ENCODE measurements at places on chromosomes 6 and 20.

GRCh38 chr6:35015996-35016395, 125.1 kb downstream of the TCP11 start:
- no peak for DNase-seq

GRCh38 chr6:52975580-52975979, 19.5 kb downstream of the GSTA4 start:
- DNase-seq, result peak; percentile 8

GRCh38 chr6:166822609-166823008, 133.7 kb downstream of the RNASET2 start:
- no peak for DNase-seq

DNA sequence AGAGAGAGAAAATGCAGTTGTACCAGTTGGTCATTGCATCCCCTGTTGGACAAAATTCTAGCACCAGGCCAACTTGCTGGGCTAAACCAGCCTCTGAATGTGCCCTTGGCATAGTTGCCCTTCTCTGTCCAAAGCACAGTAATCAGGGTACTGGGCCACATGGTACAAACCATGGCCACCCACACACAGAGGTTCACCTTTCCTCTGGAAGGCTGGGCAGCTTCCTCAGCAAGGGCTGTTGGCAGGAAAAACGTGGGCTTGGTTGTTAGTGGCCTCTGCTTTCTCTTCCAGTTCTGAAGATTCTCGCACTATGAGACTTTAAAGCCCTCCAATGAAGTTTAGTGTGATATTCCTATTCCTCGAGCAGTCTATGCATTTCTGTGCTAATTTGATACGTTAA, 706 bp downstream of the DDO start:
- DNase-seq, result peak; percentile 74

DNA sequence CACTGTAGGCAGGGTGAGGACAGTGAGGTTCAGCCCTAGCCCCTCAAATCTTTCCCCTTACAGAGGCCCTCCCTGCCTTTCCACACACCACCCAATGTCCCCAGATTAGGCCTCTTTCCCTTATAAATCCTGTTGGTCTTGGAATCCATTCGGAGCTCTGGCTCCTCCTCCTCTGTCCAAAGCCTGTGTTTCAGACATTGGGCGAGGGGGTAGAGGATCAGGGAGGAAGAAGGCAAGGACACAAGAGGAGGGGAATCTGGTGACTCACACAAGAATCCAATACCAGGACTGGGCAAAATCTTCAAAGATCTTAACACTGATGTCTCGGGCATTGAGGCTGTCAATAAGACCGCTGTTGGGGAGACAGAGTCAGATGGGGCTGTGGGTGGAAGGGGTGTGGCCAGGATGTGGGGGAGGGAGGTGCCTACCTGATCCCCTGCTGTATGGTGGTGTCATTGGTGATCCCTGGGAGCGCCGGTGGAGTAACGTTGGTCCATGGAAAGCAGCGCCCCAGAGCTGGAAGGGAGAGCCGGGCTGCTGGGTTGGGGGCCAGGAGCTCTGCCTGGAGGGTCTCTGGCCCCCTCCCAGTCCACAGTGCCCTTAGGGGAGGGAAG, 7.6 kb downstream of the SLC44A4 start:
- DNase-seq, result no peak

- no peak for DNase-seq
These were observed 8.4 kb downstream of the FOXS1 start for GRCh38 chr20:31836853-31837608.

DNA sequence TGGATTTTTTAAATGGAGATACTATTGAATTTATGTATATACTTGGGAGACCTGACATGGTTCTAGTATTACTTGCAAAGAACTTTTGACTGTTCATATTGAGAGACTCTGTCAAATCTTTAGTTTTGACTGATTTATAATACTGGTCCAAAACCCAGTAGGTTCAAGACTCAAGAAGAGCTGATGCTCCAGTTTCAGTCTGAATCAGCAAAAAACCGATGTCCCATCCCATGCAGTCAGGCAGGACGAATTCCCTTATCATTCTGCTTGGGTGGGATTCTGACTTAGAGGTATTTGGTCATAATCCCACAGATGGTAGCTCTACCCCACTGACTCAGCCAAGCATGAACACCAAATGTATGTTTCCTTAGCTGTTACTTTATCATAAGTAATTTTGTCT, 29.5 kb downstream of the ZNF334 start:
- no peak for DNase-seq

GRCh38 chr6:44659726-44660125, 272.2 kb downstream of the CDC5L start:
- no peak for DNase-seq

DNA sequence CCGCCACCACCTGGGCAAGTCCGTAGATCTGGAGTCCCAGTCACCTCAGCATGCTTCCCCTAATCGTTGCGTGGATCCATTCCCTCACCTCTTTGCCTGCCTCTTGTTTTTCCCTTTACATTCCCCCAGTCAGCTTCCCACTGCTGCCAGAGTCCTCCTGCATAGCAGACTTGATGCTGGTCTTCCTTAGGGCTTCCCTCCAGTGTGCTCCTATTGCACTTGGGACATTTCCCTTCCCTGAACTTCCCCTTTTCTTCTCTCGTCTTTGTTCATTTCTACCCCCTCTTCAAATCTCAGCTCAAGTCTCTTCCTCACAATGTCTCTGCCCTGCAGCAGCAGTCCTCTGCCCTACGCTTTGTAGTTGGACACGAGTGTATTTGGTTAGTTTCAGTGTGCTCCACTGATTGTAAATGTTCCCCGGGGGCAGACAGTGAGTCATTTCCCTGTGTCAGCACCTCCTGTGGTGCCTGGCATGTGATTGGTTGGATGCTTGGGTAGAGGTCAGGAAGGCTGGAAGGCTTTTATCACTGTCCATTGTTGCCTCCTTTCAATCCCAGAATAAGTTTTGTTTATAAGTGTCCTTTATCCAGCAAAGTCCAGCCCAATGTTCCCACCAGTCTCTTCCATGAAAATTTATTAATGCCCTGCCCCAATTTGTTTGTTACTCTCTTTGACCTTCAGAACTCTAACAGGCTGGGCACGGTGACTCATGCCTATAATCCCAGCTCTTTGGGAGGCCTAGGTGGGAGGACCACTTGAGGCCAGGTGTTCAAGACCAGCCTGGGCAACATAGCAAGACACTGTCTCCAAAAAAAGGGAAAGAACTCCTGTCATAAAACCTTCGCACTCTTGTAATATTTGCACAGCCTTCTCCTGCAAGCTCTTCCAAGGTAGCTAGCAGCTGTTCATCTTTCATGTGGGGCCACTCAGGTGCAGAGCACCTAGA, 38.3 kb downstream of the FAM120B start:
- peak; percentile 62 for DNase-seq

GRCh38 chr6:135426833-135427232, 70.7 kb downstream of the AHI1 start:
- no peak for DNase-seq

- no peak for DNase-seq
These were observed 35.8 kb upstream of the IYD start for GRCh38 chr6:150332939-150333584.

DNA sequence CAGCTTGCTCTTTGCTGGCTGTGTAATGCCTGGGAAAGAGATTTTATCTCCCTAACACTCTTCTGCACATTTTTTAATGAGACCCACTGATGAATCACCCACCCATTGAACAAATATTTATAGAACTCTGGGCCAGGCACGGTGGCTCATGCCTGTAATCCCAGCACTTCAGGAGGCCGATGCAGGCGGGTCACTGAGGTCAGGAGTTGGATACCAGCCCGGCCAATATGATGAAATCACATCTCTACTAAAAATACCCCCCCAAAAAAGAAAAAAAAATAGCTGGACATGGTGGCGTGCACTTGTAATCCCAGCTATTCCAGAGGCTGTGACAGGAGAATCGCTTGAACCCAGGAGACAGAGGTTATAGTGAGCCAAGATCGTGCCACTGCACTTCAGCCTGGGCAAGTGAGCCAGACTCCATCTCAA, 82.1 kb upstream of the SIRPA start:
- no peak for DNase-seq

GRCh38 chr6:56516003-56516402, 126.7 kb downstream of the DST start:
- DNase-seq, result no peak

- DNase-seq, result peak; percentile 45
These were observed 131.7 kb upstream of the MLIP start for GRCh38 chr6:53979468-53980067.

- no peak for DNase-seq
These were observed at the start of gene SPACA1 for GRCh38 chr6:88047510-88048150. Gene SPACA1 (plus strand): TSS chr6:88047841. CDS start chr6:88047906, 65 bp downstream.

DNA sequence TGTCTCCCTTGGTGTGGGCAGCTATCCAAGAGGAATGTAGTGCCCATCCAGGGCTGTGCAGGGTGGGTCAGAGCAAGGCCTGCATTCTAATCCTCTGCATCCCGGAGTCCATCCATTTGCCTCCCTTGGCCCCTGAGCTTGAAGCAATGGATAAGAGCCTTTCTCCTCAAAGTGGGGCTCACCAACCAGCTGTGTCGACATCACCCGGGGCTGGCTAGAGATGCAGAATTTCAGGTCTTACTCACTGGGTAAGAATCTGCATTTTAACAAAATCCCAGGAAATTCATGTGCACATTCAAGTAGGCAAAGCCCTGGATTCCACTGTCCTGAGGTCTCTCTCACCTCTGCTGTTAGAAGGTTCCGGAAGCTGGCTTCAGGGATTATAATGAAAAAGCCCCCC, 95.3 kb downstream of the MDGA1 start:
- DNase-seq, result no peak

GRCh38 chr6:70839286-70840266, 117.3 kb downstream of the B3GAT2 start:
- DNase-seq, result no peak

DNA sequence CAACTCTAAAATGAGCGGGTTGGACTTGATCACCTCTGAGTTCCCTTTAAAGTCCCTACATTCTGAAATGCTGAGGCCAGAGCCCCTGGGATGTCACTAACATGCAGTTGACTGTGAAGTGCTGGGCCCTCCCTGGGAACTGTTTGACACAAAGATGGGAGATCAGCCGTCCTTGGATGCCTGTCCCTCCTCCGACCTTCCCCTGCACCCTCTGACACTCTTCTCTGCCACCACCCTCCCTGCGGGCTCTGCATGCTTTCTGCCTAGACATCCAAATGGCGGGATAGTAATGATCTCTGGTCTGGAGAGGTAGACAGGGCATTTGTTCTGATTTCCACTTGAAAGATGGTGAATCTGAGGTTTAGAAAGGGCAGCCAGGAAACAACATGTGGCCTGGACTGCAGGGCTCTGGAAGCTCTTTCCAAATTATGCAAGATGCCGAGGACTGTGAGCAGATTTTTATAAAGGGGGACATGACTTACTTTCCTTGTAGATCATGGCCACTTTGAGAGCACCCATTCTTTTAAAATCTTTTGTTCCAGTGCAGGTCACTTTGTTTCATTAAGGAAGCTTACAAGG, 113.2 kb downstream of the ZDHHC14 start:
- no peak for DNase-seq

- no peak for DNase-seq
These were observed 141.0 kb downstream of the HACE1 start for GRCh38 chr6:104718672-104719071.

- DNase-seq, result no peak
These were observed 681.0 kb upstream of the GJE1 start for GRCh38 chr6:141451511-141452353.

GRCh38 chr6:30645989-30646388, 944 bp upstream of the C6orf136 start:
- no peak for DNase-seq

DNA sequence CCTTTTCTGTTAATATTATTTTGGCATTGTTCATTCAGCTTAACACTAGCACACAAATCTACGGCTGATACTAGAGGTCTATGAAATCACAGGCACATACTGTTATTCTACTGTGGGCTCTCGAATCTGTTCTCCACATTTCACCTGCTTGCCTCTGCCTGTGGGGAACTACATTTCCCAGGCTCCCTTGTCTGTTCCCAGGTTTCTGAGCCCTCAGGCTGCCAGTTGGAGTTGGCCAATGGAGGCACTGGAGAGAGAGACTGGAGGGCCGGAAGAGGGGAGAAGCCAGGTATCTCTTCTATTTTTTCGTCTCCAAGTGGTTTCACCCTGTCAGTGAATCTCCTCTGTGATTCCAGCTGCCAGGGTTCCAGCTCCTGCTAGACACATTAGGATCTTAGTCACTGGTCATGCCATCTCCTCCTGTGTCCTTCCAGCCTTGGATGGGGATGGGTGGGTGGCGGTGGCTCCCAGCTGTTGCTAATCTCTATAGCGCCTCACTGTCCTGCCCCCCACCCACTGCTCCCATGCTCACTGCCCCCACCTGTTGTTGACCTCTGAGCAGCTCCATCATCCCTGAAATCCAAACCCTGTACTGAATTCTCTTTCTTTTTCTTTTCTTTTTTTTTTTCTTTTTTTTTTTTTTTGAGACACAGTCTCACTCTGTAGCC, 188.2 kb downstream of the LRFN2 start:
- DNase-seq, result no peak
